ENCODE measurements at places on chromosomes 1 and 21. TPM values are rescaled to one million over a fixed set of nuclear protein-coding genes. Genes with fewer than 3 reads are reported as not detected.

DNA sequence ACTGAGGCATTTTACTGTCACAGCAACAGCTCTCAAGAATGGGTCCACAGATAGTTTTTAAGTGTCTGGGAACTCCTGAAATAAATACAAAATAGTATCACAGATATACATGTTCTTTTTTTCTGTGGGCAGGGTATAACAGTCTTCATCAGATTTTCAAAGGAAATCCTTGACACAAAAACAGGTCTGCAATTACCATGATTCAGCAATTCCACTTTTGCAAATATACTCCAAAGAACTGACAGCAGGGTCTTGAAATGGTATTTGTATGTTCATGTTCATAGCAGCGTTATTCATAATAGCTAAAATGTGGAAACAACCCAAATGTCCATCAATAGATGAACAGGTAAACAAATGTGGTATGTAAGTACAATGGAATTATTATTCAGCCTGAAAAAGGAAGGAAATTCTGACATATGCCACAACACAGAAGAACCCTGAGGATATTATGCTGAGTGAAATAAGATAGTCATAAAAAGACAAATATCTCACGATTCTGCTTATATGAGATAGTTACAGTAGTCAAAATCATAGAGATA is 85.0 kb downstream of the EPS15 start:
- no peak for ATAC-seq

SLC45A3 gene
- 1.2 TPM for total RNA-seq

GRCh38 chr1:212040629-212041412 is 5.3 kb downstream of the DTL start:
- peak; percentile 42 for ATAC-seq

DNA sequence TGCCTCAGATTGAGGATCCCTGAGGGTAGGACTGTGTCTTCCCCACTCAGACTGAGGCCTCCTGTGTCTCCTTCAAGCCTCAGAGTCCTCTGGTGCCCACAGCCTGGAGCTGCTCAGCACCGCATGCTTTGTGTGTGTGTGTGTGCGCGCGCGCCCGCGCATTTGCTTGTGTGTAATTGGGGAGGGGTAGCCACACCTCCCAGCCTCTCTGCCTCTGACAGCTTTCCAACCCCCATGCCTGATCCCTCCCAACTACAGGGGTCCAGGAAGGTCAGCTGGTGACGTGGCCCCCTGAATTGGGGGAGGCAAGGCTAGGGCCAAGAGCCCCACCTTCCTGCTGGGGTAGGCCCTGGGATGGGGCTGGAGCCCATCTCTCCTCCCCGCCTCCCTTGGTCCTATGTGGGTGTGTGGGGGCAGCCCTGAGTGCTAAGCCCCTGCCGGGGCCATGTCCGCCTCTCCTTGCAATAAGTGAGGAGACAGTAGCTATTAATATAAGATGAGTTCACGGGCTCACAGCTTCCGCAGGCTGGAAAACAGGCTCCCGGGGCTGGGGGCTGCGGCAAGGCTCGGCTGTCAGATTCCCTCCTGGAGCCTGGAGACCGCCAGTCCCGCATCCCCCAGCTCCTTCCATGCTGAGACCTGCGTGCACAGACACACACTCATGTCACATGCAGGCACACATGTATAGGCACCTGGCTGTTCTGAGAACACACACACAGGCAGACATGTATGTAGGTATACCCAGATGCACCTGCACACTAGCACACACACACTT is 7.0 kb downstream of the GPR3 start:
- ATAC-seq, result no peak

FAM110D gene
- total RNA-seq, result 0.68 TPM

PLD5 gene
- not detected for total RNA-seq
